Activated CD4-positive, alpha-beta T cell treated with anti-CD3 and anti-CD28 coated beads for 36 hours (primary cell): ENCODE measurements at places on chromosomes 5 and 9.
A peak's percentile ranks its signal among the peaks of the same experiment; 100 is the strongest.

DNA sequence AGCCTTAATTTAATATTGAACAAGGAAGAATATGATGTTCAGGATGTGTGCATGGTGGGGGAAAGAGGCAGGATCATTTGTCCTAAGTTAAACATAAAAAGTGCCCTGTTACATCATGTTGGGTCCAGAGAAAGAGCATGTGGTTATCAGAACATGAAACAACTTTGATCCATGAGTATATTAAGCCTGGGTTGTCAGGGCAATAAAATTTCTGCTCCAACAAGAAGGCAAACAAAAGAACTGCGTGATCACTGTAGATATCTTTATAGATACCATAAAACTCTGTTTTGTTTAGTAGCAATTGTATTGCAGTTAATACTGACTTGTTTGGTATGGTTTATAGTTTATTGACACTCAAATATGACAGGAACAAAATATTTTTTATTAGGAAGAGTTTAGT, 35.2 kb downstream of the PCA3 start:
- no peak for DNase-seq

DNA sequence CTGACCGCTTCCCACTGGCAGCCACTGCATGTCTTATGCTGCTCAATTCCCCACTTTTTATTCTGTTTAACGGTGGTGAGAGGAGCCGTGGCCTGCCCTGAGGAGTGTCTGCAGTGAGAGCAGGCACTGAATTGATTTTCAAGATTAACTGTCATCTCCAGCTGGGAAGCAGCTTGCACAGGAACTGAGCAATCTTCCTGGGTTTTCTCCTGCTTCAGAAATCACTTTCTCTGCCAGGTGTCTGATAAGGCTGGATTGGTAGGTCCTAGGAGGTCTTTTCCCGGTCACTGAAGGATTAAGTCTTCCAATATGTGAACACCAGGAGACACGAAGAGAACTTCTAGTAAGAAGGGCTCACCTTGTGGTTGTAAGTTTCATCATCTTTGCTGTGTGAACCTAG, 181.1 kb upstream of the RAD23B start:
- no peak for DNase-seq

GRCh38 chr9:116152941-116153764, 438 bp upstream of the PAPPA start:
- DNase-seq: no peak

DNA sequence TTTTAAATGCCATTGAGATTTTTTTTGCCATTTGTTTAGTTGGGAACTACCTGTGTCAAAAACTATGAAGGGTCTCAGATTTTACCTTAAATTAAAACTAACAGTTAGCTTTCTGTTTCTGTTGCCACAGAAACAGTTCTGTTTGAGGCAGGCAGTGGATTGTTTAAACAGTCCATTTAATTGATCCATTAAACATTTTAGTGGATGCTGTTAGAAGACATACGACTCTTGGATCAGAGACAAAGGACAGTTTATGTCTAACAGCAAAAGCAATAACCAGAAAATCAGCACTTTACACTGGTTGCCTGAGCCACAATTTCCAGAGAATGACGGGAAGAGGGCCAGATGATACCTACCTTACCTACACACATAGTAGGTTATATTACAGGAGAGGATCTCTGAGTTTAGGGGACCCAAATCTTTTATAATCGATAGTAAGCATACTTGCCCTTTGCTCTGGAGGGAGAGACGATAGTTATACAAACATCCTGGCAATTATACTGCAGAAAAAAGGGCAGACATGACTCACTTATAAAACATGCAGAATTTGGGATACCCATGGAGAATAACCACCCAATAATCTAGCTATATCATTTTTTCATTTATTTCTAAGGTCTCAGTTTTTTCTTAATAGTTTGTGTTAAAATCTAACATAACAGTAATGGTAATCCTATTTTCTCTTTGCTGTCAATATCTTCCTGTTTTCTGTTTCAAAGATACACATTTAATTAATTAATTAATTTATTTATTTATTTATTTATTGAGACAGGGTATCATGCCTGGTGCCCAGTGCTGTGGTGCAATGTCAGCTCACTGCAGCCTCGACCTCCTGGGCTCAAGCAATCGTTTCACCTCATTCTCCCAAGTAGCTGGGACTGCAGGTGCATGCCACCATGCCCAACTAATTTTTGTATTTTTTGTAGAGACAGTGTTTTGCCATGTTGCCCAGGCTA, 136.7 kb upstream of the TNFAIP8 start:
- DNase-seq: no peak

GRCh38 chr5:150473673-150474358, 24.3 kb upstream of the RPS14 start:
- no peak for DNase-seq

DNA sequence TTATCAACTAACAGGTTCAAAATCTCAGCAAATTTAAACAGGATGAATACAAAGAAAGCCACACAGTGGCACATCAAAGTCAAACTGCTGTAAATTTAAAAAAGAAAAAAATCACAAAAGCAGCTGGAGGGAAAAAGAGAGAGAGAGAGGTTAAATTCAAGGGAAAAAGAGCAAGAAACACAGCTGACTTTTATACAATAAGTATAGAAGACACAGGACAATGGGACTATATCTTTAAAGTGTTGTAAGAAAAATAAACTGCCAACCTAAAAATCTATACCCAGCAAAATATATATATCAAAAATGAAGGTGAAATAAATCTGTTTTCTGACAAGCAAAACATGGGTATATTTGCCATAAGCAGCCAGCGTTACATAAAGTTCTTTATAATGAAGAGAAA, 261.5 kb downstream of the TLE1 start:
- no peak for DNase-seq

DNA sequence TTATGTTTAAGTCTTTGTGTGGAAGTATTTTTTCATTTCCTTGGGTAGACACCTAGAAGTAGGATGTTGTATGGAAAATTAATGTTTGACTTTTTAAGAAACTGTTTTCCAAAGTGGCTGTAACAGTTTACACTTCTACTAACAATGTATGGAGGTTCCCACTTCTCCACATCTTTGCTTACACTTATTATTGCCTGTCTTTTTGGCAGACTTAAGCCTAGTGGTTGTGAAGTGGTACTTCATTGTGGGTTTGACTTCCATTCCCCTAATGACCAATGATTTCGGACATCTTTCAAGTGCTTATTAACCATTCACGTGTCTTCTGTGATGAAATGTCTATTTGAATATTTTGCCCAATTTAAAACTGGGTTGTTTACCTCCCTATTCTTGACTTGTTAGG, 91.5 kb upstream of the CDKN2B start:
- DNase-seq: no peak

DNA sequence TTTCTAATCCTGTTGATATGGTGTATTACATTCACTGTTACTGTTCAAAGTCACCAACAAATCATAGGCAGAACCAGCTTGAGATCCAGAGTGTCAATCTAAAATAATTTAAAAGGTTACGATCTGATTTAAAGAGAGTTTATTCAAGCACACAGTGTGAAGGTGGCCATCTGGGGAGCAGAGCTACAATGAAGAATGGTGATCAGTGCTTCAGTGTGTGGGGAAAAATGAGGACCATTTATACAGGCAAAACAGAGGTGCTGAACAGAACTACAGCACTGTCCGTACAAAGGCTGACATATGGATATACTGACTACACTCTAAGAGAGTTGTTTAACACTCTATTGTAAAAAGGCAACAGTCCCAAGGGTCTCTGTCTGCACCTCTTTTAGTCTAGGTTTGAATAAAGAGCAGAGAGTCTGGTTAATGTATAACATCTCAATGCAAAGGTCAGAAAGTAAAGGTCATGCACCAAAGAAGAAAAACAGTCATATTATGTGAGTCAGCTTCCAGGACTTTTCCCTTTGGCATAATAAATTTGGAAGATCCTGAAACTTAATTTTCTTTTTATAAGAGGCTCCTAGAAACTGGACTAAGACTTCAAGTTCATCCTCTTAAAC, 29.7 kb upstream of the TDRD7 start:
- no peak for DNase-seq

- no peak for DNase-seq
Measured at GRCh38 chr9:27303219-27303618, 6.3 kb upstream of the EQTN start.

GRCh38 chr5:8474569-8474930, 605.6 kb downstream of the MTRR start:
- DNase-seq: no peak

DNA sequence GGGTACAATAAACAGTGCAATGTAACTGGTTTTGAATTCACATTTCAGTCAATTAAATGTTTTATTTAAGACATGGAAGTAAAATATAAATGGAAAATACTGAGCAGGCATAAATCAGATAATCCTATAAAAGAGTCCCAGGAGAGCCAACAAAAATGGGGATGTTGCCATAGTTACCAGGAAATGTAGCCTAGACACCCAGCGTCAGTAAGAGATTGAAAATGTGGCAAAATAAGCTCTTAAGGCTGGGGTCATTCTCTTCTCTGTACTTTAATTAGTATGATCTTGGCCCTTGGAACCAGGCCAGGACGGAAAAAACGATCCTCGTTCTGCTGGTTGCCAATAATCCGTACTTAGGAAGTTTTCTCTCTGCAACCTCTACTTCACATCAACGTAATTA, 18.9 kb upstream of the RASEF start:
- DNase-seq: no peak

- no peak for DNase-seq
Measured at GRCh38 chr9:92035146-92035545, 80.1 kb downstream of the SPTLC1 start.

- no peak for DNase-seq
Measured at GRCh38 chr9:14447103-14447502, 133.2 kb upstream of the NFIB start.

GRCh38 chr9:4030751-4031150, 269.1 kb downstream of the GLIS3 start:
- no peak for DNase-seq

DNA sequence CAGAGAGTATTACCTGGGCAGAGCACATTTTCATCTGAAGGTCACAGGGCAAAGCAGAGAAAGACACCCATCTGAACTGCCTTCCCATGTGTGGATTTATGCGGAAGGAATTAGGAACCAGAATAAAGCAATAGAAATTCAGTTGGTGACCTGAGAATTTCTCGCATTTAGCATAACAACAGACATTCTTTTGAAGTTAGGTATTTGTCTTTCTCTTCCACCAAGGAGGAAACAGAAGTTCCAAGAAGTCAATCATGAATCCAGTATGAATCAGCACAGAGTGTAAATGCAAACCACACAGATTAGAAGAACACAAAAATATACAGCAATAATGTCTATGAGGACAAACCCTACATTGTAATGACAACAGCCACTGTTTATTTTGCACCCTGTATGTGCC, 515.2 kb upstream of the BRINP1 start:
- DNase-seq: no peak

GRCh38 chr9:109162677-109163076, 4.4 kb downstream of the FRRS1L start:
- no peak for DNase-seq

DNA sequence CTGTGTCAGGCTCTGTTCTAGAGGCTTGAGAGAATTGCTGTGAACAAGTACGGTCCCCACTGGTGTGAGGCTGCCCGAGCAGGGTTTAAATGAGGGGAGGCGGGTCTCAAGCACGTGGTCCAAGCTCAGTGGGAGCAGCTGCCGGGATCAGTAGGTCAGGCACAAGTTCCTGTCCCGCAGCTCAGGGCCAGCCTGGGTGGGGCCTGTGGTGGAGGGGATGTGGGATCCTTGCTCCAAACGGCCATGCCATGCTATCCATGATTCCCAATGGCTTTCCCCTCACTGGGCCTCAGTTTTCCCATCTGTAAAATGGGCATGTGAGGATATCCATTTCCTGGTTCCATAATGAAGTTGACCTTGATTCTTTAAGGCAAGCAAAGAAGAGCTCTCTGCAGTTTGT, 17.1 kb downstream of the OBP2B start:
- DNase-seq: no peak

- no peak for DNase-seq
Measured at GRCh38 chr9:109241207-109241606, 74.2 kb upstream of the FRRS1L start.

- peak; percentile 39 for DNase-seq
Measured at GRCh38 chr5:132422720-132423437, 53.4 kb downstream of the SLC22A5 start.

DNA sequence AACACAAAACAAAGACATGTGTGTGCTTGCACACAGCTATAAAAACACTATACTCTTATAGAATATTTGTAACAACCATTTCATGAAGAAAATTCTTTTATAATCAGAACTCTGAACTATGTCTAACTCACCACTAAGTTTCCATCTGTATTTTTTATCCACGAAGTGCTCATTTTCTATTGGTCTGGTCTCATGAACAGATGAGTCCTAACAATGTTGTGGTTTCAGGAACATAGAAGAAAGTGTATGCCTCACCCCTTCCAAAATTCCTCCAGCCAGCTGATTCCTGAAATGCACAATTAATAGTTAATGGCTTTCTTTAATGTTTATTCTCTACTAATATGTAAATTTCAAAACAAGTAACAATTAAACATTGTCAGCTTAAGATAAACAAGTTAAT, 325.3 kb upstream of the GRAMD2B start:
- no peak for DNase-seq

DNA sequence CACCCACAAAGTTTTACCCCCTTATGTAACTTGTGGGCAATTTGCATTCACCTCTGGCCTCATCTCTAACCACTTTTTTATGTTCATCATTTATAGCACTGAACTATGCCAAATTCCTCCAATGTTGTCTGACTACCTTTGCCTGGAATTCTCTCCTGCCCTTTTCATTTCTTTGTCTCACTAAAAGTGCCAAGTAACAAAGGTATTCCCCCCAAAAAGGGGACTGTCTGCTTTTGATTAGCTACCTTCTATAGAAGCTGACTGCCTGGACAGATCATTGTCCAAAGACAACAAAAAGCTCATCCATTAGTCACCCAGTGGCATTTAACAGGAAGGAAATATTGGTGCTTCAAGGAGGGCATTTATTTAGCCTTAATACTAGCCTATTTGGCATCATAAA, 189.9 kb upstream of the VCAN start:
- DNase-seq: no peak

- peak; percentile 58 for DNase-seq
Measured at GRCh38 chr5:134738963-134739661, 764 bp downstream of the CAMLG start.

DNA sequence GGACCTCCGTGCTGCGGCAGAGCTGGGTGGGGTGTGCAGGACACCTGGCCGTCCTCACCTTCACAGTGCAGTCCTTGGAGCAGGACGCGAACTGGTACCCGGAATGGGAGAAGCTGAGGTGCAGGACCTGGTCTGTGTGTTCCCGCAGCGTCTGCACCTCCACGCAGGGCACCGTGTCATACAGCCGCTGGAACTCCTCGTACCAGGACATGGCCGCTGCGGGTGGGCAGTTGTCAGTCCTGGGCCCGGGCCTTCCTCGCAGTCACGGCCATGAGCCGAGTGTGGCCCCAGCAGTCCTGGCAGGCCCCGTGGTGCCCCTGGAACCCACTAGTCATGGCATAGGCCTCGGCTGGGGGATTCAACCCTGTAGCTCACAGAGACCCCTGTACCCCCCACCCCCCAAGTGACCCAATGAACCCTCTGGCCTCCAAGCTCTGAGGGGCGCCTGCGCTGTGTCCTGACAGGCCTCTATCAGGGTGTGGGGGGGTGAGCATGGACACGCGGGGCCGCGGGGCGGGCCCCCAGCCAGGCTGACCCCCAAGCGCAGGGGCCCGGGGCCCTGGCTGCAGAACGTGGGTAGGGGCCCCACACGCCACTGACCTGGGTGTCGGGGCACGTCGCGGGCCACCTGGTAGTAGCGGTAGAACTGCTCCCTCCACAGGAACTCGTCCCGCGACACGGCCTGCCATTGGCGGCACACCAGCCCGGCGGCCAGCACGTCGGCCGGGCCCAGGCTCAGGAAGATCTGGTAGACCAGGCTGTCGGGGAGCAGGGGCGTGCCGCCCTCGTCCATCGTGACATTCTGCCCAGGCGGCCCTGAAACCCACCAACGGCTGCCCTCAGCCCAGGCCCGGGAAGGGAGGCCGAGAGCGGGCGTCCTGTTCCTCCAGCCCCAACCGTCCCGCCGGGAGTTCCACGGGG, 987 bp downstream of the FBXW5 start:
- DNase-seq: peak; percentile 68
